ENCODE measurements at places on chromosomes 1 and 21. TPM values are rescaled to one million over a fixed set of nuclear protein-coding genes. Genes with fewer than 3 reads are reported as not detected.

TMEM59 gene
- total RNA-seq, result 198 TPM

DNA sequence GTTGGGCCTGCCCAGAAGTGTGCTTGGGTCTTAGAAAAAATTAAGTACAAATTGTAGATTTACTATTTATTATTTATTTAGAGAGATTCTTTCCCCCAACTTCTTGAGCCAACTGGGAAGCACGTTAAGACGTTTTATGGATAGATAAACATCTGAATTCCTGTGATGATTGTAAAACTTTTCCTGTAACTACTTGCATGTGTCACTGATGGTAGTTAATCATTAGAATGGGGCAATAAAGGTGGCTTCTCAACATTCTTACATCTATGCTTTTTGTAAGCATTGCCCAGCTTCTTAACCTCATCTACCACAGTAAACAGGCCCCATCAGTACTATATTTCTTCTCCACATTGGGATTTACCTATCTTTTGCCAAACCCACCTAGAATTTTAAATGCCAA lies 559.8 kb downstream of the LMO4 start:
- no peak for DNase-seq

- no peak for DNase-seq
These were observed 88.5 kb downstream of the PLPPR4 start for GRCh38 chr1:99352821-99353220.

DNA sequence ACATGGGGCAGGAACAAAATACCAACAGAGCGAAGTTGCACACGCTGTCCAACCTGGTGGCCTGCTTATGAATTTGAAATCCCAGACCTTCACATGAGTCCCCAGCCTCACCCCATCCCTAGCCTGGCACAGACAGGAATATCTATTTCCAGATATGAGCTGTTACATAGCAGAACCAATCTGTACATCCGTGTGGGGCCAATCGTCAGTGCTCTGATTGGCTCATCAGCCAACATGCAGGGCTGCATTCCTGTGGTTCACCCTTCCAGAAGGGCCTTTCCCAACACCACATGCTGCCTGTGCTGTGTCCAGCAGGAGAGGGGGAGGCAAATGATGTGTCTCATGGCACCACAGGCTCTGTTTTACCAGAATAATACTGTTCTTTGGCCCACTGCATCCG lies 31.3 kb downstream of the CCN1 start:
- peak; percentile 97 for DNase-seq

DNA sequence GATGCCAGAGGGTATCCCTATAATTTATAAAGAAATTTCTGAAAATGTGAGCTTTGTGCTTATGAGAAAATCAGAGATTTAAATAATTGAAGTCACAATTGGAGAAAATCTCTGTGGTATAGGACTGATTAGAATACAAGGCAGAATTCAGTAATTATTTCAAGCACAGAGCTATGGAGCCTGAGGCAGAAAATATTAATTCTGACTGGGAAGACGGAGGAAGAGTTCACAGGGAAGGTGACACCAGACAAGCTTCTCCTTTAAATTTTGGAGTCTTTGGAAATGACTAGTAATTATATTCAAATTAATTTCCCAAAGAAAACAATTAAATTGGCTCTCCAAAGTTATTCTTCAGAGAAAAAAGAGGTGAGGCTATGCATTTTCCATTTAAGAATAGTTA lies 121.5 kb downstream of the CHRM3 start:
- DNase-seq, result no peak

GRCh38 chr1:150749720-150750311 lies 15.8 kb downstream of the CTSS start:
- DNase-seq, result no peak

Measured in MG63 (cell line).